HCEC 1CT (cell line): ENCODE measurements at places on chromosomes 2 and 18.
A peak's percentile ranks its signal among the peaks of the same experiment; 100 is the strongest.

DNA sequence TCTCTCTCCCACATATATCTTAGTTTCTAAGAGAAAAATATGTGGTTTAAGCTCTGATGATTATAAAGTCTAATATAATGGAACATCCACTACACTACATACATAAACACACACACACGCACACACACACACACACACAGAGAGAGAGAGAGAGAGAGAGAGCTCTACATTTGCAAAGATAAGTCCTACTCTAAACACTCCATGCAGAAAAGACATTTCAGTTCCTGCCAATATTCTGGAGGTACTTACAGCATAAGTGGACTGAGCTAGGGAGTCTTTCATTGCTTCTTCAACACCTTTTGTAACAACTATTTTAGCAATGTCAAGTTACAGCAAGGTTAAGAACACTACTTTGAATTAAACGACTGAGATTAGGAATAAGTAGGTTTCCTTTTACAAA lies 80.1 kb downstream of the FIGN start:
- DNase-seq, result no peak

DNA sequence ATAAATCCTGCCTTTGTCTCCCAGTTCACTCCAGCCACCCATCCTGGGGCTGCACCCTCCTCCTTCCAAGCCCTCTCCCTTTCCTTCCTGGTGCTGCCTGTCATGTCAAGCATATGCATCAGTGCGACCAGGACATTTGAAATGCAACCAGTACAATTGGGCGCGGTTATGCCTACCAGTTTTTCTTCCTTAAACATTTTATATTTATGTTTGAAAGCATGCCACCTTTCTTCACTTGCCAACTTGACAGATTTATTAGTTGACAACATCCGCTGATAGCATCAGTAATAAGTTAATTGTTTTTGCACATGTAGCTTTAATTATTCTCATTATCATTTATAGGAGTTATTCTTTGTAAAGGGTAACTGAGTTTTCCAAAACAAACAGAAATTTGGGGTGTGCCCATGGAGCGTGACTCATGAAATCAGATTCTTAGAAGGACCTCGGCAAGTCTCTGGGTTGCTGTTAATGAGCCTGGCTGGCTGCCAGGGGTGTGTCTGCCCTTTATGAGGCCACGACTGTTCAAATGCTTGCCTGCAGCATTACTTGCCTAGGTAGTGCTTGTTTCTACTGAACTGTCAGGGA lies 32.8 kb upstream of the IL1B start:
- peak; percentile 84 for DNase-seq

DNA sequence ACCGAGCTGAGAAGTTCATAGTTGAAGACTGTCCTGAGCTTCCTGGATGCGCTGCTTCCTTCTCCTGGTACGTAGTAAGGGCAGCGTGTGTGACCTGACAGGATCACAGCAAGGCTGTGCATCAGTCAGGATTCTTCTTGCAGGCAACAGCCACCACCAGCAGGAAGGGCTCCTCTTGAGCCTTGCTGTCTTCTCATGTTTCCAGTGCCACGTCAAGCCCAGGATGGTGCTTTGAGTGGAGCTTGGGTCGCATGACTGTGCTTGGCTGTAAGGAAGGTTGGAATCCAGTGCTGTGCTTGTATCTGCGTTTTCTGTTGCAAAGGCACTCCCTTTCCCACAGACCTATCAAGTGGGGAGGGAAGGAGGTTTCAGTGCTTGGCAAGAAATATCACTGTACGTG lies 194.3 kb downstream of the LDLRAD4 start:
- no peak for DNase-seq

- no peak for DNase-seq
Observed at GRCh38 chr2:98822301-98823164, 91.6 kb upstream of the MGAT4A start.

- DNase-seq, result no peak
Observed at GRCh38 chr2:39648580-39648979, 17.1 kb upstream of the TMEM178A start.

DNA sequence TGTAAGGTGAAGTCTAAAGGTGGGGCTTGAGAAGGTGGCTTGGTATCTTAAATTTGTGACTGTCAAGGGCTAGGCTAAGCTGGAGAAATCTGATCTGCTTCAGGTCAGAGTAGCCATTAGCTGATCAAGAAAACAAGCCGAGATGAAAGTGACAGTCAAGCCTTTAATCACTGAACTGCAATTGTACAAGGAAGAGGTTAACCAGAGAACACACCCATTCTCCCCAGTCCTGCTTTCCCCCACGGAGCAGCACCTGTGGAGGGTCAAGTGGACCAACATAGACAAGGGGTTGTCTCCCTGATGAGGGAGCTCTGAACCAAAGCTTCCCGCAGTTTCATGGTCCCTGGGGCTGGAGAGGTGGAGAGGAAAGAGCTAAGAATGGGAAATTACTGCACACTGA lies 901.2 kb downstream of the DCC start:
- no peak for DNase-seq

DNA sequence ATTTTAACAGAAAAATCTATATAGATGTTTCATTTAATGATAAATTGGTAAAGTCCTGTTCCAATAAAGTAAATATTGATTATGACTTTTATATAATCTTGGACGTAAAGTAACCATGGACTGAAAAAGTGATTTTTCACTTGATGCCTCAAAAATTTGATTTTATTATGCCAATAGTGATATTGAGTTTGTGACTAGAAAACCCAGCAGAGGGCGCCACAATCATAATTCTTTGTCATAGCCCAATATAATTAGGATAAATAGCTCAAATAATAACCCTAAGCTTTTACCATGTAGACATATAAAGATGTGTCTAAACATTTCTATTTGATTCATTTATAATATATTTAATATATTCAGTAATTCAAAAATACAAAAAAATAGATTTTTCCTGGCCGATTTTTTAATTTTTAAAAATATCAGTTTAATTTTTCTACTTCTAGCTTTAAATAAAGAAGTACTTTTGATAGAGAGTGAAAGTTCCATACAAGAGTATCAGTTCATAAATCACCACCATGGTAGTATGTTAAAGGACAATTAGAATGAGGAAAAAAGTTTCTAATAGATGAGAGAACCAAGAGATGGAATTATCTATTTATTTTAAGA lies 30.7 kb downstream of the CAMKMT start:
- peak; percentile 9 for DNase-seq

GRCh38 chr2:75025216-75025615 lies 66.8 kb downstream of the POLE4 start:
- DNase-seq, result no peak

- DNase-seq, result peak; percentile 36
Observed at GRCh38 chr2:71223767-71224333, 3.1 kb downstream of the PAIP2B start.

GRCh38 chr2:199989822-199990221 lies 34.4 kb downstream of the MAIP1 start:
- DNase-seq, result no peak

DNA sequence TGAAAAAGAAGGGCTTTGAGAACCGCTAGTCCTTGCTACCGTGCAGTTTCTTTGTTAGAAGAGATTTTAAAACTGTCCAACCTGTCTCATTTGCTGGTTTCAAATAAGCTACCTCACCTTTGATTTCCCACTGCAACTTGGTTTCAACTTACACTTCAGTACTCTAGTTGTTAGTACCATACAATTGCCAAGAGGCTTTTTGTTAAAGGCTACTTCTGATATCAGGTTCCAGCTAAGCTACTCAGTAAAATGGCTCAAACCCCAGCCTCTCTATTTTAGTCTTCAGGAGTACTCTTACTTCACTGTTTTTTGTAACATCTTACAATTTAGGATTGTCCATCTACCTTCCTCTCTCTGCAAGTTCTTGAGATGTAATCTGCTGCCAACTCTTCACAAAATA lies 91.6 kb downstream of the INO80D start:
- DNase-seq, result no peak

GRCh38 chr18:6414723-6415417 lies at the start of gene L3MBTL4:
TSS of gene L3MBTL4 (minus strand) at chr18:6414911. CDS start at chr18:6311625, 103,286 bp downstream.
- no peak for DNase-seq

GRCh38 chr2:200454927-200455801 lies 54.7 kb downstream of the KCTD18 start:
- DNase-seq, result peak; percentile 78

GRCh38 chr18:73270920-73271634 lies 403.3 kb upstream of the NETO1 start:
- no peak for DNase-seq

DNA sequence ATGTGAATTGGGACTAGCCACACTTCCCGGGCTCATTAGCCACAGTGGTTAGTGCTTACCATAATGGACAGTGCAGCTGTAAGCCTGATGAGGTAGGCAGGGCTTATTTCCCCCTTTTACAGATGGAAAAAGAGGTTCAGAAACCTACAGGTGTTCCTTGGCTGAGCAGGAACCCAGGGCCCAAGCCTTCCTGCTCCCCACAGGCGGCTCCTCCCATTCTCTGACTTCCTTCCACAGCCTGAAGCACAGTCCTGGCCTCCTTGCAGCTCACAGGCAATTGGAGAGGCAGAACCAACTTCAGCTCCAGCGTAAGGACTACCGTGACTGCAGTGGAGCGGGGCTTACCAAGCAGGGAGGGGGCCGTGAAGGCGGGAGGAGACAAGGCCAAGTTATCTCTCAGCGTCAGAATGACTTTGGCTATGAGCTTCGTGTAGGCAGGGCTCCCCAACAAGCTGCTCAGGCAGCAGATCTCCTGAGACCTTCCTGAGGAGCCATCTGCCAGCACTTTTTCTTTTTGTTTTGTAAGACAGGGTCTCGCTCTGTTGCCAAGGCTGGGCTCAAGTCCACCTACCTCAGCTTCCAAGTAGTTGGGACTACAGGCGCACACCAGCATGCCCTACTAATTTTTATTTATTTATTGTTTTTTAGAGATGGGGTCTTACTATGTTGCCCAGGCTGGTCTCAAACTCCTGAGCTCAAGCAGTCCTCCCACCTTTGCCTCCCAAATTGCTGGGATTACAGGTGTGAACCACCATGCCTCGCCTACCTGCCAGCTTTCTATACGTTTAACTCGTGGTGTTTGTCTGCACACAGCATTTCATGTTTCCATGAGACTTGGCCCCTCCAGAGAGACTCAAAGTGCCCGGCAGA lies 34.2 kb upstream of the NT5DC4 start:
- no peak for DNase-seq

DNA sequence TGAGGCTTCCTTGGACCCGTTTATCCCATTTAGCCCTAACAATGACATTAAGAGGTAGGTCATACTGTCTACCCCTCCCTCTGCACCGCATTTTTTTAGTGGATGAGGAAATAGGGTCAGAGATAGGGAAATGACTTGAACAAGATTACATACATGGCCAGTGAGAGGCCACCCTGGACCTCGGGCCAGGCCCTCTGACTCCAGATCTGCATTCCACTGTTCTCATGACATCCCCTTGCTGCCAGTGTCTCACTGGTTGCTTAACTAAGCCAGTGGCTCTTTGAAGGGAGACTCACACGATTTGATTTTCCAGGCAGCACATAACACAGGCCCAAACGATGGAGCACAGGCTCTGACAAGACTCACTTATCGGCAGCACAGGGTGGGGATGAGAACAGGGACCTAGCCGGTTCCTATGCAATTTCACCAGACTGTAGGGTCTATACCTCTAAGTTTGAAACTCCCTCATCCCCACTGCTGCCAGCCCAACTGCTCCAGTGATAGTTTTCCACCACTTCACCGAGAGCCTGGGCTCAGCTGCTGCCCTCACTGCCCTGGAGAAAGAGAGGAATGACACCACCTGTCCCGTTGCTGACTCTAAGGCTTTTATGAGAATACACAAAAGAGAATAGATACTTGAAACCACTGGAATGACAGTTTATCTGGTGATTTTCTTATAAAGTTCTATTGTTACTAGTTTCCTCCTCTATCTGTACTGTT lies 82.5 kb downstream of the TMEM247 start:
- DNase-seq, result no peak

DNA sequence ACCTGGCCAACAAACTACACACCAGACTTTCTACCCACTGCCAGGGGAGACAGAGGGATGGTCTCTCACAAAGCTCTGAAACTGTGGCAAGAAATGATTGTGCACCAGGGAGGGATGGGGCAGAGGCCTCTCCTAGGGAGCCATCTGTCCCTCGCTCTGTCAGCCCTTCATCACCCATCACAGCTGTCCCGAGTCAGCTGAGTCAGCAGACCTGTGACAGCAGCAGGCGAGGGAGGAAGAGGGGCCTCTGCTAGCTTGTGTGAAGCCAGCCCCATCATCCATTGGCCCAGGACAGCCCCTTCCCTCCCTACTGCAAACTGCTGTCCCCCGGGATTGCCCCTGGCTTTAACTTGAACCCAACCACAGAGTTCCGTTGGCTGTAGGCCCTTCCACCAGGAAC lies 5.0 kb downstream of the SH2D6 start:
- DNase-seq, result no peak

- no peak for DNase-seq
Observed at GRCh38 chr2:84409531-84409930, 49.5 kb downstream of the SUCLG1 start.

GRCh38 chr2:174529916-174530315 lies 43.1 kb upstream of the GPR155 start:
- DNase-seq, result no peak

DNA sequence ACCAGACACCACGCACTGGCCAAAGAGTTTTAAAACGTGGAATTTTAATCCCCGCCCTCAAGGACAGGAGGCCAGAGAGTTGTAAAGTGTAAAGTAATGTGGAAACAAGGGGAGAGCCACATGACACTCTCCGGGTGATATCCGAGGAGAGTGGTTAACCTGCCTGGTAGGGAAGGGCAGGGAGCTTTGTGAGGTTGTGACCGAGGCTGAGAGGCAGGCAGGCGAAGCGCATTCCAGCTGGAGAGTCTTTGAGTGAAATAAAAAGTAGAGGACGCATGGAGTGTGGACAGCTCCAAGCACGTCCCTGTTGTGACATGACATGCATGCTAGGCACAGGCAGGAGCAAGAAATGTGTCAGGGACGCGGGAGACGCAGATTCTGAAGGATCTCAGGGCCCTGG lies 539.5 kb downstream of the RNF144A start:
- no peak for DNase-seq

GRCh38 chr2:99183025-99183424 lies 2.0 kb downstream of the MRPL30 start:
- no peak for DNase-seq

DNA sequence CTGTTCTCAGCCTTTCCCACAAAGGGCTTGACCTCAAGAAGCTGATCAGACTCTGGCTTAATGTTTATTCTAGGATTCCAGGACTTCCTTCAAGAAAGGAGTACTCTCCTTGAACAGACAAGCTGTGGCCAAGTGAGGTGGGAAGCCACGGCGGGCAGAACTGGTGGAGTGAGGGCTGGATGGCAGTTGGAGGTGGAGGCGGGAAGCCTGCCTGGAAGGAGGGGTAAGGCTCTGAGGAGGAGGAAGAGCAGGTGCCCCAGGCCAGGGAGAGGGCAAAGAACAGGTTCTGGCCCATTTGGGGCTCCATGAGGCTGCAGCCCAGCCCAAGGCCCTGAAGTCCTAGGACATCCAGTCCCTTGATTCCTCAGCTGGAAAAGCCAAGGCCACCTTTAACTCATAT lies 143.9 kb downstream of the CYP26B1 start:
- no peak for DNase-seq

GRCh38 chr2:28296904-28297303 lies 95.8 kb upstream of the FOSL2 start:
- DNase-seq, result peak; percentile 75

DNA sequence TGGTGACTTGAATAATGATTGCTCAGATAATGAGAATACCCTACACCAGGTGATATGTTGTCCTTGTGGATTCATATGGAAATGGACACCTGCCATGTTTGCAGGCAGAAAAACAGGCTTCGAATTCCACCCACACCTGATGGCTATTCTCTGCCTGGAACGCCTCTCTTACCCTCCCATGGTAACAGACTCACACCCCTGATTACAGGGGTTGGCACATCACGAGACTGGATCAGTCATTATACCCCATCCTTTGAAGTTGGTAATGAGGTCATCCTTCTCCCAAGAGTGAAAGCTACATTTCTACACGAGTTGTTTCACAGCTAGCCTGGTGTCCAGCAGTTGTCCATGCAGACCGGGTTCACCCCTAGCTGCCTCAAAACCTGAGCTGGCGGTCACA lies 71.4 kb upstream of the MBOAT2 start:
- DNase-seq, result no peak
